ENCODE measurements at places on chromosomes 1 and 21. TPM values are rescaled to one million over a fixed set of nuclear protein-coding genes. Genes with fewer than 3 reads are reported as not detected.

DNA sequence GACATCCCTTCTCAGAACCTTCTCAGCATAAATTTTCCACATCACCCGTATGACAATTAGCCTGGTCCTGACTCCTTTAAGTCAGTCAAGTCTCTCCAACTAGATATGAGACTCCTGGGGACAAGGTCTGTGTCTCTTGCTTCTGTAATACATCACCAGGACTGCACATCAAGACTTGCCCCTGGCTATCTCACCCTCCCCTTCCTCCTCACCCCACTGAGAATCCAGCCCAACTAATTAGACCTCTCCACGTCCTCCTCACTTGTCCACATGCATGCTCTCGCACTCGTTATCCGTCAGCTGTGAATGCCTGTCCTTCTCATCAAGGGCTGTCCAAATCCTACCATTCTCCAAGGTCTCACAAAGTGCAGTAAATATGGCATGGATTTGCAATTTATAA lies 542.8 kb downstream of the PTPRU start:
- no peak for DNase-seq

LCA5L gene
- 1.6 TPM for total RNA-seq

NR1I3 gene
- total RNA-seq = not detected

S100A10 gene
- 46.1 TPM for total RNA-seq

LAMB3 gene
- 13.9 TPM for total RNA-seq

CHI3L2 gene
- 291 TPM for total RNA-seq

GRCh38 chr1:7753641-7754040 lies 17.5 kb upstream of the VAMP3 start:
- DNase-seq = no peak

DNA sequence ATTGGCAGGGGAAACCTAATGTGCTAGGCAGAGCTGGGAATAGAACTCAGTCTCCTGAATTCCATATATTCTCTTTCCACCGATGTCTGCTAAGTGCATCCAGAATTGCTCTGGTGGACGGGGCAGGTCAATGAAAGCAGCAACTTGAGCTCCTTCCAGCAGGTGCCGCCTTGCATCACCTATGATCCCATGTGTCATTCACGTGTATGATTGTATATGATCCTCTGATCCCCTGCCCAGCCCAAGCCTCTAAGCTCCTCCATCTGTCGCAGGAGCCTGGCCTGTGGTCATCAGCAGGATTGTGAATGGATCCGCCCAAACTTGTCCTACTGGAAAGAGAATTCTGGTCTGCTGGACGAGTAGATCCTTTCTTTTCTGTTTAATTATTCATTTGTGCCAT lies 13.1 kb downstream of the ACTA1 start:
- no peak for DNase-seq

DNA sequence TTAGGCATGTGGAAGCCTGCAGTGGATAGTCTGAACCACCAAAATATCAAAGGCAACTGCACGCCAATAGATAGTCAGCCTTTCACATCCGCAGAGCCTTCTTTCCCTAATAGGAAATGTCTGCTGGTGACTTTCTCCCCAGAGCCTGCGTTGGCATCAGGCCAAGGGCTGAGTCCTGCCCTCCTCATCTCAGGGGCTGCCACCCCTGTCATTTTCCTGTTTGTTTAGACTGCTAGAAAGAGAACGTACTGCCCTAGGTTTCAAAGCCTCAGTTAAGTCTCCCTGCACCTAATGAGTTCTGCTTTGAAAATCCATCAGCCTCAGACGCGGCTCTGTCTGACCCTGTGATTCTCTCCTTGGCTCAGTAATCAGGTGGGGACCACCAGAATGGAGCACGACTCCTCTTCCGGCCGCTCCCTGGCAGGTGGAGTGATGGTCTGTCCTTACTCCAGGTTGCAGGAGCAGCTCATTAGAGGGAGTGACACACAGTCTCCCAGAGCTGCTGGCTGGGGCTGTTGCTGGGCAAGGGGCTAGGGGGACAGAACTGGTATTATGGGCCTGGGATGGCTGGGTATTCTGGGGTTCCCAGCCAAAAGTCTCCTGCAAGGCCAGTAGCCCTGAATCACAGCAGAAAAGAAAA lies 27.3 kb downstream of the STUM start:
- DNase-seq = no peak

GRCh38 chr1:172515436-172515835 lies 17.5 kb upstream of the SUCO start:
- no peak for DNase-seq

GRCh38 chr1:170664093-170664827 lies at the start of gene PRRX1:
Gene PRRX1, plus strand, starts transcription at chr1:170664131. Its CDS starts 88 bp downstream, at chr1:170664219.
- DNase-seq = no peak

GRCh38 chr1:231028682-231029081 lies 11.4 kb downstream of the FAM89A start:
- no peak for DNase-seq

DNA sequence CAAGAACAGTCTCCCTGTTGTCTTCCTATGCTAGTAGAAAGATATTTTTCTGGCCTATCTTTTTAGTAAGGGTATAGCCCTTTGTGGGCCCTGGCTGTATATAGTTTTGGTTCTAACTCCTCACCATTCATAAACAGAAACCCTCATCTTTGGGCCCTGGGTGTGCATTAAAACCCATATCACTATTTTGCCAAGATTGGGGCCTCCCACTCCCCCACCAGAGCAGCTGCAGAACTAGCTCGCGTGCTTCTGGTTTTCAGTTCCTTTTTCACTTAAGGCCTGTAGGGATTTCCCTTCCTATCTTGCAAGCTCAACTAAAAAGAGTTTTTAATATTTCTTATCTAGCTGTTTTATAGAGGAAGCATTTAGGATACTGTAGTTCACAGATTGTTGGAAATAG lies 106.4 kb downstream of the RGL1 start:
- no peak for DNase-seq

- DNase-seq = no peak
Measured at GRCh38 chr1:12464598-12465056, 153.4 kb downstream of the DHRS3 start.

RPL22 gene
- total RNA-seq = 428 TPM

- DNase-seq = no peak
Measured at GRCh38 chr1:77400781-77401180, 119.0 kb downstream of the AK5 start.

LRRC53 gene
- 0.19 TPM for total RNA-seq

DNA sequence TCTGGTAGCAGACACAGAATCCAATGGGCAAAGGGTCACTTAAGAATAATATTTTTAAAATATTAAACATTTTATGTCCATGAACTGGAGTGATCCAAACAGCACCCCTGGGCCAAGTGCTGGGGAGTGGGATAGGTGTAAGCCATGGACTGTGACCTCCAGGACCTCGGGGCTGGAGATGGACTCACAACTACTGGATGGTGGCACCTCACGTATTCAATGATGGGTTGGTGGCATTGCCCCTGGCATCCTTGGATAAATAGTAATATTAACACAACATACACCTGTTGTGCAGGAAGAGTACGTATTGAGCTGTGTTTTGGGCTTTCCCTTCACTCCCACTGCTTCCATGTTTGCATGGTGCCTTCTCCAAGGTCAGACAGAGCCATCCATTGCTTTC lies 39.3 kb upstream of the TENT5C start:
- no peak for DNase-seq

DNA sequence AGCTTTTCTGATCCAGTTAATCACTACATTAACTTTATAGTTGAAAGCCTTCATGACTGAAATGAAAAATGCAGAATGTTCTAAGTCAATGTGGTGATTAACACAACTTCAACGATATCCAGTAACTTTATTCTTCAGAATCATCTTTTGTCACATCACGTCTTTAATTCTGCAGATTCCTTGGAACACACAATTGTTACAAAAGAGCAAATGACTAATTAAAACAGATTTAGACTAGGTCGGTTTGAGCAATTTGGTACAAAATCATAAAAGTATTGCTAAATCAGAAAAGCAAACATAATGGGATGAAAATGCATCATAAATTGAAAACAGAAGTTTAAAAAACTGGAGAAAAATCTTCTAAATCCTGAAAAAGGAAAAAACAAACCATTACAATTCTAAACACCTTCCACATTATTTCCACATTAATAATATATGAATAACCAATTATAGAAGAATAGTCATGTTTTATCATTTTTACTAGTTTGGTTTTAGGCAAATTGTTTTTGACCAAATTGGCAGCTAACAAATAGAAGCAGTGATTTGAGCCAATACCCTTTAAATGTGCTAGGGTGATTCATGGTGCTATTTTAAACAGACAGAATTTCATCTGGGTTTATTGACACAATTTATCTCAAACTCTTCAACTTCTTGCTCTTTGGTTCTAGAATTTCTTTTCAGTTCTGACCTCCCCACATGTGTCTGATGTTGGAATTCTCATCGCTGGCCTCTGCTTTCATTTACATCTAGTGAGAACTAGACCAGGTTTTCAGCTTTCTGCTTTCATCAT lies 468.1 kb upstream of the PTBP2 start:
- no peak for DNase-seq

- DNase-seq = no peak
Measured at GRCh38 chr1:234144901-234145300, 228.4 kb upstream of the COA6 start.
